ENCODE measurements at places on chromosomes 4 and X. TPM values are rescaled to one million over a fixed set of nuclear protein-coding genes. Genes with fewer than 3 reads are reported as not detected.

DNA sequence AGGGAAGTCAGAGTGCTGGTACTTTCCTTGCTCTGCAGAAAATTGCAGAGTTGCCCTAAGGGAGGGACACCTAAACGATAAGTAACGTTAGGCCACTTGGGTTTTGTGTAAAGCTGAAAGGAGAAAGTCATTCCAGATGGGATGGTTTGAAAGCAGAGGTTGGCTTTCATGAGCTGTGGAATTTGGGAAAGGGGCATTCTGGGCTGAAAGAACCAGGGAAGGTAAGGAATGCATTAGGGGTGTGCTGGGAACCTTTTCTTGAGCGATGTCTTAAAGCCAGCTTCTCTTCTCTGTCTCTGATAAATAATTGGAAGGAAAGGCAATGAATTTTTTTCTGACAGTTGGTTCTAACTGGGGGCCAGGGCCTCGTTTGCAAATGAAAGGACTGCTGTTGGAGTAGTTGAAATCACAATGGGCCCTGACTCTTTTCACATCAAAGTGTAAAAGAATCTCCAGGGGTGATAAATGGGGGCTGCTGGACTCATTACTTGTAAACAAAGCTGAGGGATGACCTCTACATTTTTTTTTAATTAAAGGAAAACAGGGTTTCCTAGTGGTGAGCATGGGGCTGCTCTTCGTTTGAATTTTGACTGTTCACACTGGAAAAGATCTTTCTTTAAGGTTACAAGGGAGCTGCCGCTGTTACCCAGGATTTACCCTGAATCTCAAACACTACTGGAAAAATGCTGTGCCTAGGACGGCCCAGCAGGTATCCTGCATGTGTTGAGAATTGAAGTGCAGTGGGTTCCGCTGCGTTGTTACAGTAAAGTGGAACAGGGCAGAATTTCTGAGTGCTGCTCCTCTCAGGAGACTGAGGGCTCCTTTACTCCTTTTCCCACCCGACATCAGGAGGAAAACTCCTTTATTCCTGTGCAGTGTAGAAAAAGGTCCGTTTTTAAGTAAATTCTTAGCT is 25.0 kb downstream of the AFF1 start:
- no peak for DNase-seq

- DNase-seq, result peak; percentile 83
Measured at GRCh38 chr4:139368998-139369397, 66.7 kb upstream of the NDUFC1 start.

UGT8 gene
- polyA plus RNA-seq, result 0.10 TPM

- DNase-seq, result no peak
Measured at GRCh38 chr4:148926276-148927260, 484.4 kb upstream of the NR3C2 start.

DNA sequence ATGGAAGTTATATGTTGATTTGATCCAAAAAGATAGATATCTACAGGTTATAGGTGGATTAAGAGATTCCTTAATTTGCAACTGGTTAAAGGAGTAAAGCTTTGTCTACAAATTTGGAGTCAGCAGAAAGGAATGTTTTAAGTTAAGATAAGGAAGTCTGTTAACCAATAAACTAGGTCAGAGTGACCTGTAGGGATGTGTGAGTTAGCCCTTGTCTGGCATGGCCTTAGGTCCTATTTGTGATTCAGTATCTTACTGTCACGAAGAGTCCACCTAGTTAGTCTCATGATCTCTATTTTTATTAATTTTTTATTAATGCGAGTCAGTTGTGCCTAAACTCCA is 230.8 kb downstream of the INPP4B start:
- no peak for DNase-seq

- no peak for DNase-seq
Measured at GRCh38 chrX:8849945-8850344, 48.8 kb upstream of the FAM9A start.

DNA sequence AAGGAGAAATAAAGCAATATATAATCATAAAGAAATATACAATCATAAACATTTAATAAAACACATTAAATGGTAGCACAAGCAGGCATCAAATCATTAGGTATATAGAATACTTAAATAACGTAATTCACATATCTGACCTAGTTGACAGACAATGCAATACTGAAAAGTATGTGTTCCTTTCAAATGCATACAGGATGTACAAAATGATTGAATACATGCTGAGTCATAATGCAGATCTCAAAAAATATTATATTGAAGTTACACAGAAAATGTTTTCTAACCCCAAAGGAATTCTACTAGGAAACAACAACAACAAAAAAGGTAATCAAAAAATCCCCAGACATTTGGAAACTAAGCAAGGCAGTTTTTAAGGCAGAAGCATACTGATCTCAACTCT is 1072.0 kb upstream of the INTU start:
- no peak for DNase-seq

FAM184B gene
- polyA plus RNA-seq, result not detected

DNA sequence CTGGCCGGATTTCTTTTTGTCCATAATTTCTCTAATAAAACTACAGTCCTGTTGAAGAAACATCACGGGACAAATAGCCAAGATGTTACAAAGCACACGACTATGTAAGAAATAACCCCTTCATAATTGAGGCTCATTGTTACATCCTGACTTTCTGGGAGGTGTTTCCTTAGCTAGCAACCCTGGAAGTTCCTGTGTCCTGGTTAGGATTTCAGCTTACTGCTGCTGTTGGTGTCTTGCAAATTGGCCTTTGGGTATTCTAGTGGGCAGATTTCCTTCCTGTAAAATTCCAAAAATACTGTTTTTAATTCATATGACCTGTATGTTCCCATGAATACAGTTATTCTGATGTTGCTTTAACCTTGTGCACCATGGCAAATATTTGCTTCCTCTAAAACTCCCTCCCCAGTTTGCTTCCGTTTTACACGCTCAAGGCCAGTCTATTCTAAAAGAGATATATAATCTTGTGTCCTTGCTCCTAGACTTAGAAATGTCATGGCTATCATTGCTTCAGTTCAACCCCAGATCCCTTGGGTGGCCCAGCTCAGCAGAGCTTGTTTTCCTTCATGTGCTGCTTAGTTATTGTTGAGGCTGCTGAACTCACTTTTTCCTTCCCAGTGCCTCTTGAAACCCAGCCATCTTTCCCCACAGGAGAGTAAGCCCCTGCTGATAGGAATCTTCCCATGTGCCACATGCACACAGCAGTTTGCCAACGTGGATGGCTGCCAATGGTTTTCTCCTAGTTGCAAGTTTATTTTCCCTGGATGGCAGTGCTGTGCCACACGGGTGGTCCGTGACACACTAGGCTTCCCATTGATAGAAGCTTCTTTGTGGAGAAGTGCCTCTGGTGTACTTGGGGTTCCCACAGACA is 75.8 kb downstream of the TSPAN7 start:
- DNase-seq, result peak; percentile 80

GRCh38 chr4:183195534-183195933 is 96.5 kb downstream of the WWC2 start:
- DNase-seq, result no peak

DNA sequence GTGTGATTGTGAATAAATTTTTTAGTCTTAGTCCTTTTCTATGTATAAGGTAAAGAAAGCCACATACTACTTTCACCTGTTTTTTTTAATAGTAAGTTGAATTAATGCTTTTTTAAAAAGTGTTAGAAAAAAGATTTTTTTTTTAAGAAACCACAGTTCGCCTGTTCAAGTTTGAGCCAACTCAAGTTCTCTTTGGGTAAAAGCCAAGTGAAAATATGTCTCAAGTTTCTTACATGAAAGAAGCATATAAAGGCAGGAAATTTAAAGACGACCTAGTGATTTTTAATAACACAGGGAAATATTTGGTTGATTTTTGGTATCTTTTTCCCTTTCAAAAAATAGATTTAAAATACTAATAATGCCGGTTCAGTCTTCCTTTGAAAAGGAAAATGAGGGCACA is 369.9 kb upstream of the NR3C2 start:
- no peak for DNase-seq

DNA sequence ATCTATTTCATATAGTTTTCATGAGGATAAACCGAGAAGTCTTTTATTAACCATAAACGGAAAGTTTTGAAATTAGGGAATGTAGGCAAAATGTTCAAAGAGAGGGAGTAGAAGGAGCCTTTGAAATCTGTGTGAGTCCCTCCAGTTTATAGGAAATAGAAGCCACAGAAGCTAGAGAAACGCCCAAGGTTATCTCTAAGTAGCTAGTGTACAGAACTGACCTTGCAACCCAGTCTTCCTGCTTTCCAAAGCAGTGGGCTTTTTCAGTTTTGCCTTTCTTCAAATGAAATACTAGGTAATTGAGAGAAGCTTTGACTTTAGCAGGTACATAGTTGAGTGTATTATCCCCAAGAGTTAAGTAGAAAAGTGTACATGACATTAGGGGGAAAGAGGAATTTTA is 39.4 kb downstream of the STIM2 start:
- DNase-seq, result peak; percentile 68

MAGEA12 gene
- not detected for polyA plus RNA-seq

Measured in endothelial cell of umbilical vein (primary cell).